LHCN-M2 (cell line): ENCODE measurements at places on chromosomes 16 and 17. TPM values are rescaled to one million over a fixed set of nuclear protein-coding genes. Genes with fewer than 3 reads are reported as not detected.

- no peak for DNase-seq
Observed at GRCh38 chr16:29644973-29645693, 17.9 kb upstream of the SPN start.

- DNase-seq = no peak
Observed at GRCh38 chr16:26317885-26318284, 626.1 kb downstream of the HS3ST4 start.

DNA sequence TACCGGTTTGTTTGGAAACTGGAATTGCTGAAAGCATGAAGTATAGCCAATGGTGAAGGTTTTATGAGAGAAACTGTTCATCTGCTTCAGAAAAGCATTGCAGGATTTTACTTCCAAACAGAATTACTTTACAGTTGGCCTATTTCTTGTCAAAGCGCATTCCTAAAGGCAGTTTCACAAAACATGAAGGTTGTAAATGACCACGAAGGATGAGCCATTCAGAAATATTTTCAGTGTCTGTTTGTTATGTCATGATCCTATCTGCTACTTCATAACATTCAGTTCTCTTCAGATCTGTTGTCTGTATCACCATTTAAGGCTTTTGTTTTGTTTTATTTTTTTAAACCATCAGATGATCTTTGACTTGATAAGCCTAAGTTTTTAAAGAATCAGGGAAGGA is 45.7 kb downstream of the AATF start:
- DNase-seq = peak; percentile 50

- DNase-seq = peak; percentile 20
Observed at GRCh38 chr17:14580499-14580898, 279.6 kb downstream of the HS3ST3B1 start.

- no peak for DNase-seq
Observed at GRCh38 chr17:55023626-55024025, 55.1 kb downstream of the STXBP4 start.

DNA sequence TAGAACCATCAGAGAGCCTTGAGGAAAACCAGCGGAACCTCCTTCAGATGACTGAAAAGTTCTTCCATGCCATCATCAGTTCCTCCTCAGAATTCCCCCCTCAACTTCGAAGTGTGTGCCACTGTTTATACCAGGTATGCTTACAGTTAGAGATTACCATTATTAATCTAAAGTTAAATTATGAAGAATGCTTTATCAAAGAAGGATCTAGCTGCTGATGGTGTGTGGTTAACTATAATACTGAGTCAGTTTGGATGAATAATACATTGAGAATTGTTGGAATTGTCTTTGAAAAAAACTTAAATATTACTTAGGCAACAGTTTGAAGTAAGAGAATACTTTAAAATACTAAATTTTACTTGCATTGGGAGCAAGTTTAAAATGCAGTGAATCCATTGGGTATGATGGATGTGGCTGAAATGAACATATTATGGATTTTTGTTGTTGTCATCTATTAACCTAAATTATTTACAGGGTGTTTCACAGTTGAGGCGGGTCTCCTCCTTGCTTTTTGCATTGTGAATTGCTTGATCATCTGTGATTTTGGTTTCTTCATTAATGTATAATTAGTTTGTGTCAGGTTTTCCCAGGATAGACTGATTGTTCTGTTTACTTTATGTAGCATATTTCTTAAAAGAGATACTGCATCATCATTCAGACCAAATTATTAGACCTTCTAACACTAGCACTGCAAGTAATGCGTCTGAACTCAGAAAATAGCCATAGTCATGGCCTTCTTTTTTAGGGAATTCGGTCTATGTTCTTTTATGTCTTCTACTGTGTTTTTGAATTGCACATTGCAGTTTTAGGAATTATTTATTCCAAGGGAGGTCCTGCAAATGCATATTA is 47.8 kb downstream of the OMG start:
- peak; percentile 70 for DNase-seq

Gene CA5A
- not detected in 2 replicates for total RNA-seq

Gene ARHGDIG
- total RNA-seq = not detected in 2 replicates

Gene ACSF3
- total RNA-seq = 18.3 and 18.9 TPM in 2 replicates

Gene TNFRSF17
- total RNA-seq = not detected in 2 replicates

Gene PYY
- not detected in 2 replicates for total RNA-seq

Gene MEIOC
- 0.17 TPM in 1 of 2 replicates, not detected in the other for total RNA-seq

Gene GNG13
- total RNA-seq = not detected in 2 replicates
